ENCODE measurements at places on chromosomes 2 and 18. TPM values are rescaled to one million over a fixed set of nuclear protein-coding genes. Genes with fewer than 3 reads are reported as not detected.

DNA sequence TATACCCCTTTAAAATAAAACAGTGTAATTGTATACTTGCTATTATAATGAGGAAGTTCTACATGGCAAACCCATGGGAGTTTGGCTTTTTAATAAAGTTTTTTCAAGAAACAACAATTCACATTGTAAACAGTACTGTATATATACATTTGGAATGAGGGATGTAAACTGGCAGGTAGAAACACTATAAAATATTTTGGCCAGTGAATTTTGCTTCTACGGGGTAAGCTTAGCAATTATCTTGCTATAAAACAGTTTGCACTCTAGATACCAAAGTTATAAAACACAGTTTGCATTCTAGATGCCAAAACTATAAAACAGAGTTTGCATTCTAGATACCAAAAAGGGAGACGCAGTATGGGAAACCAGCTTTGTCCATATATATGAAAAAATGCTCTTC, 16.6 kb downstream of the THUMPD2 start:
- no peak for DNase-seq

FAP gene
- 24.8 TPM for total RNA-seq

GRCh38 chr2:45259138-45259537, 249.9 kb upstream of the SIX2 start:
- DNase-seq: no peak

EPB41L3 gene
- 52.4 TPM for total RNA-seq

DNA sequence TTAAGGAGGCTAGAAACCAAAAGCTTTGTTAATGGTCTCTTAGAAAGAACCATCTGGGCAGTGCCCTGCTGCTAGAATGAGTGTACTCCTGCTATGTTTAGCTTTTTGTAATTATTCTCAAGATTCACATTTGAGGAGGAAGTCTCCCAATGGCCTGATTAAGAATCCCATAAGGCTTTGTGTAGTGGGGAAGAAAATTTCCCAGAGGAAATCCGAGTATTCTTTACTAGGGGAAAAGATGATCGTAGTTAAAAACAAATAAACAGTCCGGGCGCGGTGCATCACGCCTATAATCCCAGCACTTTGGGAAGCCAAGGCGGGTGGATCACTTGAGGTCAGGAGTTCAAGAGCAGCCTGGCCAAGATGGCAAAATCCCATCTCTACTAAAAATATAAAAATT, 117.9 kb downstream of the PTRHD1 start:
- no peak for DNase-seq

MSTN gene
- total RNA-seq: 0.33 TPM

- DNase-seq: no peak
Measured at GRCh38 chr2:45172760-45173392, 163.6 kb upstream of the SIX2 start.

GRCh38 chr2:216041438-216041837, 28.1 kb upstream of the MREG start:
- no peak for DNase-seq

DNA sequence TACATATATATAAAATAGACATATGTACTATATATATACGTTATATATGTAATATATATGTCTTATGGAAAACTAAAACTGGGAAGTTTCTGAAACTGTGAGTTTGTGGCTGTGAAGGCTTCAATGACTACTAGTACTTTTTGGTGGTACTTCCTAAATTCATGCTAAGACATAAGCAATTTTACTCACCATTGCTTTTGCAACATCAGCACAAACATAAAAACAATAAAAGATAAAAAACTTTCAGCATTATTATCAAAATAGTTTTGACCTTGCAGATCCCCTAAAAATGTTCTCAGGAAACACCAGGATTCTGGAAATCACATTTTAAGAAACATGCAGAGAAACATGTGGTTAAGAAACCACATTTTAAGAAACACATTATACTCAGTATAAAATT, 269.9 kb downstream of the PID1 start:
- no peak for DNase-seq

HJURP gene
- total RNA-seq: 2.1 TPM

NEU2 gene
- total RNA-seq: not detected

ZNF521 gene
- 12.0 TPM for total RNA-seq

DNA sequence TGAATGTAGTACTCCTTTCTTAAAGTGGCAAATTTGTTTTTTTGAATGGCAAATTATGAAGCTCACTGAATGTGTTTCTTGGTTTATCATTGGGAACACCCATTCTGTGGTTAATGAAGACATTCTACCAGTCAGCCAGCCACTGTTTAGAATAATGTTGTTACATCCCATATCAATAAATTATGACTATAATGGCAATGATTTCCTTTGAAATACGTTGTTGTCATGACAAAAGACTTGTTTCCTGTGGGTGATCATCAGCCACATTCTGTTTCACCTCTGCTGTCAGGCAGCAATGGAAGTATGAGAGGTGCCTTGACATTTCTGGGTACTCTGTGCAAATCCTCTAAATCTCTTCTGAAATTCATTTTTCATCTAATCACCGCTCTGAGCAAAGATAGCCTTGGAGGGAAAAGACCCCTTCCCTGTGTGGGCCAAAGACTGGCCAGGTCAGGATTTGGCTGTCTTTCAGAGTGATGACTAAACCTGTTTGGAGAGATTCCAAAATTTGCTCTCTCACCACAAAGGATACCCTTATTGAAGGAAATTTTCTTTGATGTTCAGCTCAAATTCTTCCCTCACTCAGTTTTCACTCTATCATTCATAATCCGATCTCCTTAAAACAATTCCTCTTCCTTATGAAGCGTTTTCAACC, 869.2 kb downstream of the BCL11A start:
- DNase-seq: no peak

- DNase-seq: no peak
Measured at GRCh38 chr2:189177251-189177840, 2.2 kb downstream of the COL5A2 start.

PDE1A gene
- total RNA-seq: 35.3 TPM

SPR gene
- 31.0 TPM for total RNA-seq

THAP4 gene
- 44.7 TPM for total RNA-seq

DNA sequence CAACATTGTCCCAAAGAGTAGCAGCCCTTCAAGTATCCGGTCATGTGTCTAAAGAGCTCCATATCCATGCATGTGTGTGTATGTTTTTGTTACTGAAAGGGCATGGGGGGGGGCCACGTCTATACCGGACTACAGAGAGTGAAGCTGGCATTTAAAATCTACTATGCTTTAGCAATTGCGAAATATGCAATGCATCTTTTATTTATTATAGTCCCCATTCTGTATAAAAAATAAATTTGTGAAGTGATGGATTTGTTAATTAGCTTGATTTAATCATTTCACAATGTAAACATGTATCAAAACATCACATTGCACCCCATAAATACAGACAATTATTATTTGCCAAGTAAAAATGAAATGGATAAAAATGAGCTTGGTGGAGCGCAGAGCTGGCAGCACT, 149.4 kb upstream of the ID2 start:
- no peak for DNase-seq

- no peak for DNase-seq
Measured at GRCh38 chr2:149355716-149356422, 25.5 kb downstream of the LYPD6 start.

GRCh38 chr2:625415-626333, 51.5 kb downstream of the TMEM18 start:
- DNase-seq: no peak

DNA sequence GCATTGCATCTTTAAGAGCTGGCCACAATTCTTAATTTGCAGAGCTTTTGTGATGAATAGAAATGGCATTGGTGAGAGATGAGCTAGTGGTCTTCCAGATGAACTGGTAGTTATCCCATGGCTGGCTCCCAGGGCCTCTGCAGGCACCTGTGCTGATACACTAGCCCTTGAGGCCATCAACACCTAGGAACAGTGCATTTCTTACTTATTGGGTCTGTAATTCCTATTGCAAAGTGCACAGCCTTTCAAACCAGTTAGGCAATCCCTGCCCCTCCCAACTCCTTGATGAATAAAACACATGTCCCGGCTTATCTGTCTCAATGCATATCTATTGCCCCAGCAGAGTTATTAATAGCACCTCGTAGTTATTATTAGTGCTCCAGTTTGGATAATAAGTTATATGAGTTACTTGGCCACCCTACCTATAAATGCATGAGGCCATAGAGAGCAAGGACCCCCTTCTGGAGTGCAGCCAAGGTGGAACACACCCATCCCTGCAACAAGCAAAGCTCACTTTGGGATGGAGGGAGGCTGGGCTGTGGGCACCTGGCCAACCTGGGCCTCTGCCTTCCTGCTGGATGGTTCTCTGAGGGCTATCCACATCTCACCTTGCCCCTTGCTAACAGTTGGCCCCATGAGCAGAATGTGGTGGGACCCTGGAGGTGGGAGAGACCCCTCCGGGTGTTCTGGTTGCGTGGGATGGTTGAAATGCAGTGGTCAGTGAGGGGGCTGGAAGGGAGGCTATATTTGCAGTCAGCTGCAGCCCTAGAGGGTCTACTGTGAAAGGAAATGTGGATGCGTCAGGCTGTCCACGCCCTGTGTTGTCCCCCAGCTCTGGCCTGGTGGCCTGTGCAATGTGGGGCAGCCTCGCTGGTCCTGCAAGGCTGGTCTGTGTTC, 455.9 kb upstream of the HS6ST1 start:
- peak; percentile 35 for DNase-seq

DNA sequence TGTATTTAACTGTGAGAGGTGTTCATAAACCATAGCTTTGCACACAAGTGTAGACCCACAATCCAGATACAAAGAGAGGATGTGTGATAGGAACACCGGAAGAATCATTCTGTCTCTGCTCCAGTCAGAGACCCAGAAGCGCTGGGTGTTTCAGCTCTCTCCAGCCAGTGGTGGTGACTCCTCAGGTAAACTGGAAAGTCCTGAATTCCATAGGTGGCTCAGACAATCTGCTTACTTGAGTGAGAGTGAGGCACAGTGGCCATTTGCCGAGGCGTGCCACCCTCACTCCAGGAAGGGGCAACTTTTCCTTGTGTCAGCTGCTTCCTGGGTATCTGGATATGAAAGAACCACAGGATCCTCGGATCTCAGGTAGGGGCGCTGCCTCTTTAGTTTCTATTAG, 171.5 kb downstream of the KCNS3 start:
- DNase-seq: no peak

GRCh38 chr18:8765783-8766463, 60.6 kb downstream of the MTCL1 start:
- DNase-seq: no peak

ADAM23 gene
- total RNA-seq: 0.99 TPM

All from sigmoid colon (tissue), 7 donors.